ENCODE measurements at places on chromosomes 13 and 19.
A peak's percentile ranks its signal among the peaks of the same experiment; 100 is the strongest.

DNA sequence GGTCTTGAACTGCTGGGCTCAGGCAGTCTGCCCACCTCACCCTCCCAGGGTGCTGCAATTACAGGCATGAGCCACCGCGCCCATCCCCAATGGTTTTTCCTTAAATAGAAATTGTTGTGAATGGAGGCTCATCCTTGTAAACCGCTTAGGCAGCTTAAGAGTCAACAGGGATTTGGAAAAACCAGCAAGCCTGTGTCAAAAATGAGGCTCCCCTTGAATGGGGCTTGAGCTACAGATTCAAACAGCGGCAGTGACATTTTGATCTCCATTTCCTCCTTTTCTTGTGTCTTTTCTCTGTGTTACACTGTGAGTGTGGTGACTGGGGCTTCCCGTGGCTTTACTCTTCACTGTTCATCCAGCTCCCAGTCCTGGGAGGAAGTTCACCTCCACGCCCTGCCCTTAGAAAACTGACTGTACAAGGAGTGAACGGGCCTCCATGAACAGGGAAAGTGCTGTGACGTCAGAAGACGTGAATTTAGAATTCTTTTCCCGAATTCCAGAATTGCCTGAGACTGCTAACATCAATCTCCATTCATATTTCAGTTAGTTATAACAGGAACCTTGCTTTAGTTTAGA is 15.3 kb upstream of the RAB8A start:
- no peak for DNase-seq

- DNase-seq, result no peak
These were observed 34.2 kb downstream of the SACS start for GRCh38 chr13:23399347-23399746.

DNA sequence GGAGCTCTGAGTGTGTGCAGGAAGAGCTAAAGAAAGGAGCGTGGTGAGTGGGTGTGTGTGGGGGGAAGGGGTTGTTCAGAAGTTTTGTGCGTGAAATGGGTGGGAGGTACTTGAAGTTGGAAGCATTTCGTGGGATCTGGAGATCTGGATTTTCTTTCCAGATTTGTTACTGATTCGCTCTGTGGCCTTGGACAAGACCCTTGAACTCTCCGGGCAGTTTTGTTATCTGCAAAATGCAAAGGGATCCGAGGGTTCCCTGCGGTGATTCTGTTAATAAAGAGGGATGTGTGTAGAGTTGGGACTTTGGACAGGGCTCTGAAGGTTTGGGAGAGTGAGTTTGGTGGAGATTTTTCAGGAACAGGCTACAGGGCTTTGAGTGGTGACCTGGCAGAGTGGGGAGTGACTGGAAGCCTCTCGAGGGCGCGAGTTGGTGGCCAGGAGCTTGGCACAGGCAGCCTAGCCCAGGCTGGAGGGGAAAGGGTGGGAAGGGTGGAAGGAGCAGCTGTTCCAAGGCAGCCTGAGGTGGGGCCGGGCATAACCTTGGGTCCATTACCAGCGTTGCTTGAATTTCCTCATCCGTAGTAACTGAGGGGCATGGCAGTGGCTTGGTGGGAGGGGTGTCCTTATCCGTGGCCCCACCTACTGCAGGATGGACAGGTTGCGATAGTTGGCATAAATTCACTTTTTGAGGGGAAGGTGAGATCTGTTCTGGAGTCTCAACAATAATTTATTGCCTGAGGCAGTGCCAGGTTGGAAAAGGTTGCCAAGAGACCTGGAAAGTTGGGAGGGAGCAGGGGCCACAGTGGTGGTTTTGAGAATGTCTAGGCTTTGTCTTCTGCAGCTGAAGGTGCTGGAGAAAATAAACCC is 2.1 kb downstream of the ACTN4 start:
- no peak for DNase-seq

- DNase-seq, result no peak
These were observed 46.4 kb upstream of the FAM216B start for GRCh38 chr13:42735010-42735409.

DNA sequence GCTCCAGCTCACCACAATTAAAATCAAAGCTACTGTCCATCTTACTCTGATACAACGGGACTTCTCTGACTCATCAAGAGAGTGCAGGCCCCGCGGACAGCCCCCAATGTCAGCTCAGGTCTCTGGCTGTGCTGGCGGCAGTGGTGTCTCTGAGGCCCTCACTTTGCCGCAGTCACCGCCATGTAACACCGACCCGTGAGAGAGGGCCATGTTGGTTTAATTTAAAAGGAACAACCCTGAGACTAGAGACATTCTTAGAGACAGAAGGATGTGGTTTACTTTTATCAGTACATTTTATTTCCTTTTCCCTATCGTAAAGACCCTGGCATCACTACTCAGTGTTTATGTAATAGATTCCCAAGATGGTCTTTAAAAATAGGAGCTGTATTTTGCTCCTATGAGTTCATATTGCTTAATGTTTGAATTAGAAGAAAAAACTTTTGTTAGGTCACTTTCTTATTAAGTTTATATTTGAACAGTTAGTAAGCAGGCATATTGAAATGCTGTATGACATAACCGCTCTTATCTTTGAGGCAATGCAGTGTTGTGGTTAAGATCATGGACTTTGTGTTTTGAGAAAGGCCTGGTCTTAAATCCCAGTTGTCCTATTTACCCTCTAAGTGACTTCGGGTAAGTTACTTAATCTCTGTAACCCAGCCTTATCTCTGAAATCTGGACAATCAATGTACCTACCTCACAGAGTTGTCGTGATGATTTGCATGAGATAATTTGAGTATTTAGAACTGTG is 23.4 kb downstream of the DGKH start:
- DNase-seq, result peak; percentile 7

DNA sequence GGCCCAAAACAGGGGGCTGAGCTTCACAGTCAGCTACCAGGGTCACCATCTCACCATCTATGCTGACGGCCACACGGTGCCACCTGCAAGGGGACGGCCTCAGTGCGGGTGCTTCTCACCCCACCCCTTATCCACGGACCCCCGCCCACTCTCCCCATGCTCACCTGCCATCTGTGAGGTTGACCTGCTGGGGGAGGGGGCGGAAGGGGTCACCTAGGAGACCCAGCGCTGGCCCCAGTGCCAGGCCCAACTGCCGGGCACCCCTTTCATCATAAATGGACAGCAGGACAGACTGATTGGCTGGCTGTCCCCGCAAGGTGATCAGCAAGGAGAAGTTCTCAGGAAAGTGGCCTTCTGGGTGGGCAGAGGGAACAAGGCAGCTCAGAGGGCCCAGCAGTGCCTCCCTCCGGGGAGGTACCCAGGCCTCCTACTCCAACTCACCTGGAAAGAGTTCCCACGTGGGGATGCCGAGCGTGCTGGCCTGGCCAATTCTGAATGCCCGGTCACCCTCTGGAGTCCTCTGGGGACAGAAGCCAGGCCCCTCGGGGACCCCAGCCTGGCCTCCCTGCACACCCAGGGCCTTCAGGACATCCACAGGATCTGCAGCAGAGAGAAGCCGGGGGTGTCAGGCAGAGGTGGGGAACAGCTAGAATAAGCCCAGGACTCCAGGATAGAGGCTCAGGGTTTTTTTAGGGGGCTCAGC is 4.5 kb downstream of the COL5A3 start:
- DNase-seq, result no peak

GRCh38 chr13:109809216-109809932 is 23.0 kb upstream of the IRS2 start:
- DNase-seq, result no peak

- peak; percentile 70 for DNase-seq
These were observed 10.1 kb upstream of the SLC25A42 start for GRCh38 chr19:19053508-19054314.

DNA sequence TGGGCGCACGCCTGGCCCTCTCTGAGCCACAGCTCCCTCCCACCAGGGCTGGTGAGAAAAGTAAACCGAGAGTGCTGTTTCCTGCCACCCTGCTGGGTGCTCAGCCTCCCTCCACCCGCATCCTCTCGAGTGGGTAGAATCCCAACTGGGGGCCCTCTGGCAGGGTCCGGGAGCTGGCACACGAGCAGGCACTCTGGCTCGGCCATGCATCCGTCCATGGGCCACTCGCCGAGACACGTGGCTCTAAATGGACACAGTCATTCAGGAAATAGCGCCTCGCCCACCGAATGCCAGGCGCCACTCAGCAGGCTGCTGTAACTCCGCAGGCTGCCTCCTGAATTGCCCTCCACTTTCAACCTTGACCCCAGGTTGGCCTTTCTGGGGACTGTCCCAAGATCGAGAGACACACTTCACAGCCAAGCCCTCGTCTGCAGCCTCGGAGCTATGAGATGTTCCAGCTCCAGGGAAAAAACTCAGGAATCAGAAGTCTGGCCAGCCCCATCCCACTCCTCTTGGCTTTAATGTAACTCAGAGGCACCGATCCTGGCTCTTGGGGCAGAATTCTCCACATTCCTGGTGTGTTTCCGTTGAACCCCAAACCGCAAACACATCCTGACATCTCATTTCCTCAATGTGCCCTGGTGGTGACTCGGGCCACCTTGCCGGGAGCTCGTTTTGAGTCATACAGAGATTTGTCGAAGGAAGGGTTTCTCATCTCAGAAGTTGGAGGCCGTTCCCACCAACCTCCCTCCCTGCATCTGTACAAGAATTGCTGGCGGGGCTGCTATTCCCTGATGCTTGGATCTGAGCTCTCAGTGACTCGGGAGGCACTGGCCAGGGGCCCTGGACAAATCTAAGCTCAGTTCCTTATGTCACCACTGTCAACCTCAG is 14.1 kb downstream of the KLF2 start:
- peak; percentile 55 for DNase-seq

- no peak for DNase-seq
These were observed 97.5 kb downstream of the SLC10A2 start for GRCh38 chr13:102968572-102969228.

All from CD4-positive, alpha-beta T cell treated with Interleukin-12 subunit alpha and Interleukin-12 subunit beta, for 1 hour (primary cell).